ENCODE measurements at places on chromosomes 16 and 17.

- no peak for DNase-seq
Observed at GRCh38 chr17:81966343-81967243, 5.6 kb upstream of the NOTUM start.

DNA sequence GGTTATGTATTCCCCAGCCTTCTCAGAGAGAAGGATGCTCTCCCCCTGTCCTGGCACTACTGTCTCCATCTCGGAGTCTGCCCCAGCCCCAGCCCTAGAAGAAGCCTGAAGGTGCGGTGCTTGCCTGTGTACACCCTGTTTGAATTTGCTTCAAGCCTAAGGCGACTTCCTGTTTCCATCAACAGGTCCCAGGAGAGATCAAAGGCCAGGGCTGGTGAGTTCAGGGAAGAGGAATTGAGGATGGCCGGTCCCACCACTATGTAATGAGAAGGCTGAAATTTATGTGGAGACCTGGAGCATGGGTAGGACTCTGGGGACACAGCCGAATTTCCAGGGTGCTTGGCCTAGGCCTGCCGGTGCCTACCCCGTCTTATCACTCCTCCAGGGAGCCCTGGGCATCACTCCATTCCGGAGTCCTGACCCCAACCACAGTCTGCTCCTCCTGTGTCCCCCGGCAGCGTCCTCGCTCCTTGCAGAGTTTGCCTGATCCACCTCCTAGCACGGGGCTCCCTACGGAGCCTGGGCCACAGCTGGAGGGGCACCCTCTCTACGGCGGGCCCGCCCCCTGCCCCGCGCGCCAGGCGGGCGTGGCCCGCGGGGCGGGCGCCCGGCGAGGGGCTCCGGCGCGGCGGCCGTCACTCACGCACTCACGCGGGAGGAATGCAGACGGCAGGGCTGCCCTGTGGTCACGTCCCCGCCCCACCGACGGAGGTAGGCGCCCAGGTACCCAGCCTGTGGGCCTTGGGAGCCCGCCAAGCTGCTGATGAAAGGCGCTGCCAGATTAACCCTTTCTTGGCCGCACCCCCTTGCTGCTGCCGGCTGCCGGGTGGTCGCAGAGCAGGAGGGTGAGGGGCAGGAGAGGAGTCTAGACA lies 53.8 kb upstream of the TAC4 start:
- DNase-seq, result no peak

DNA sequence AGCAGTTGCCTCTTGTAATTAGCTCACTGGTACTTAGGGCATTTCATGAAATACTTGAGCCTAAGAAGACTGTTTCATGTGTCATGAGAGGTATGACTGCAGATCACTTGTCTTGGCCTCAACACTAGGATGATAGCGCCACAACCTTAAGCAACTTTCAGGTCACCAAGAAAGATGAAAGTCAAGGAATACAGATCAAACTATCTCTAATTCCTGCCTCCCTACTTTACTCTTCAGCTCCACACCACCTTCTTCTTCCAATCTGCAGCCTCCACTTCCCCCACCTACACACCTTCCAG lies 28.0 kb downstream of the GNA13 start:
- DNase-seq, result no peak

GRCh38 chr16:49200223-49200820 lies 81.3 kb downstream of the CBLN1 start:
- DNase-seq, result no peak

DNA sequence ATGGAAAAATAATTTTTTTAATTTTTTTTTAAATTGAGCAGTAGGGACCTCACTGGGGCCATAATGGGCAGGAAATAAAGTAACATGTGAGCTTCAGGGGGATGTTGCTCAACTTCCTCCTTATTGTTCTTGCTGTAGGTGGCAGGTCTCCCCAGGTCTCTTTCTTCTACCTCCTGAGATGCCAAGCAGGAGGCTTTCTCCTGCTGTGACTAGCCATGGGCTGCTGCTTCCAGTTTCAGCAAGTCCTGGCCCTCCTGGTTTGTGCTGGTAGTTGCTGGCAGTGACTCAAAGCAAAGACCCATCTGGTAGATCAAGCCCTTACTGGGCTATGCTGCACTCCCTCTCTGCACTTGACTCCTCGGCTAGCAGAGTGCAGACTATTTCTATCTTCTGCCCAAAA lies 2.3 kb downstream of the DPEP2NB start:
- no peak for DNase-seq

DNA sequence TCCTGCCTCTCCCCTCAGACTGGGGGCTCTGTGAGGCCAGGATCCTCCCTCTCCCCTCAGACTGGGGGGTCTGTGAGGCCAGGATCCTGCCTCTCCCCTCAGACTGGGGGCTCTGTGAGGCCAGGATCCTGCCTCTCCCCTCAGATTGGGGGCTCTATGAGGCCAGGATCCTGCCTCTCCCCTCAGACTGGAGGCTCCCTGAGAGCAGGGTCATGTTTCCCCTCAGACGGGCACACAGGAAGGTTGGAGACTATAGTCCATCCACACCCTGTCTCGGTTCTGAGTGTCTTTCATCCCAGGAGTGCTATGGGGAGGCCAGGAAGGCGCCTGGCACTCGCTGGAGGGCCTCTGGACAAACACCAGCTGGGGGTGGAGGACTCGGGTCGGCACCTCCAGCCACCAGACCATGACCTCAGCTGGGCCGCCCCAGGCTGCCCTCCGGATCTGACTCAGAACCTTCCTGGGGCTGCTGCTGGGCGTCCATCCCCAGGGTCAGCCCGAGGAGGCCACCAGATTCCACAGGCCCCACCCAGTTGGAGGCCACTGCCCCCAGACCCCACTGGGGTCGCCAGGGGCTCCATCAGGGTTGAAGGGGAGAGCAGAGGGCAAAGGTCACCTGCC lies 21.9 kb upstream of the DLX4 start:
- DNase-seq, result no peak

- DNase-seq, result no peak
Observed at GRCh38 chr17:62343764-62344270, 36.5 kb upstream of the EFCAB3 start.

GRCh38 chr16:9050102-9050830 lies 41.2 kb upstream of the HAPSTR1 start:
- DNase-seq, result no peak

DNA sequence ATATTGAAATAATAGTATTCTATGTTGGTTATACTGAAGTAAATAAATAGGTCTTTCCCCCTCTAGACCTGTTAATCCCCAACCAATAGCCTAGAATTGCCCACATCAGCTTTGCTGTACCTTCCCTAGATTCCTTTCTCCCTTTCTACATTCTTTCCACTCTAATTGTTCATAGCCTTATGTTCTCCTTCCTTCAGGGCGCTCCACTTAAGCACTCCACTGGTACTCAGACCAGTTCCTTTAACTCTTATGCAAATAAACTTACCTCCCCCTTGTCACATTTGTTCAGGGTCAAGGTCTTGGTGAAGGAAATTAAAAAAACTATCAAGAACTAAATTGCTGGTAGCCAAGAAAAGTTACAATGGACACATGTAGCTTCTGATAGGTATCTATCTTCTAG lies 294.8 kb downstream of the UTP18 start:
- no peak for DNase-seq

- DNase-seq, result no peak
Observed at GRCh38 chr16:85820604-85821372, 21.3 kb downstream of the COX4I1 start.

GRCh38 chr17:8803531-8804420 lies 4.6 kb upstream of the MFSD6L start:
- no peak for DNase-seq

DNA sequence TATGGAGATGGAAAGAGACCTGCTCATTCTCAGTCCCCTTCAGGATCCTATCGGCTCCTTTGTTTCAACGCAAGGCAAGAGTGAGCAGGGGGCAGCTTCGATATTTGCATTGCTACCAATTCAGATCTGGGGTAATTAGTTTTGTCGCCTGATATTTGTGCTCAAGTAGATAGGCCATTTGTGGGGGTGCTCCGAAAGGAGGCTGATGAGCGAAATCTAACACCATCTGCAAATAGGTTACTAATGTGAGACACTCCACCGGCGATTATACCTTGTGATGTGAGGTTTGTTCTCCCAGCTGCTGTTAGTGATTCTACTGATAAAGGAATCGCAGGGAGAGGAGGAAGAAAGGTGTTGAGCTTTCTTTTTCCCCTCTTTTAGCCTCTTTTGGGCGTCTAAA lies 31.5 kb downstream of the WSCD1 start:
- DNase-seq, result no peak
